ENCODE measurements at places on chromosomes 11 and 22.

DNA sequence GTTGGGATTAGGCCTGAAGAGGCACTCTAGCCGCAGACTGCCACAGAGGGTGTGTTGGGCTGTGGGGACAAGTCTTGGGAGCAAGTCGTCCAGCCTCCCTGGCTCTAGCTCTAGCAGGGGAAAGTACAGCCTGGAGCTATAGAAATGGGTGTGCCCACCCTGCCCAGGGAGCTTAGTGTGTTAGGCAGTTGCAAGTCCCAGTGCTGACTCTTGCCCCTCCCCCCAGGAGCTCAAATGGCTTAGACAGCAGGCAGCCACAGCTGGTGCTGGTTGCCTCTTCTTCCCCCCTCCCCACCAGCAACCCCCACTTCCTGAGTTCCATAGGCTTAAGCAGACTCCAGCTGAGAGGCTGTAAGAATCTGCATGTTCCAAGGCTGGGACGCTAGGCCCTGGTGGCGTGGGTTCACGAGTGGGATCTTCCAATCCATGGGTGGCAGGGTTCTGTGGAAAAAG, 61.2 kb downstream of the GUCY1A2 start:
- DNase-seq = no peak

DNA sequence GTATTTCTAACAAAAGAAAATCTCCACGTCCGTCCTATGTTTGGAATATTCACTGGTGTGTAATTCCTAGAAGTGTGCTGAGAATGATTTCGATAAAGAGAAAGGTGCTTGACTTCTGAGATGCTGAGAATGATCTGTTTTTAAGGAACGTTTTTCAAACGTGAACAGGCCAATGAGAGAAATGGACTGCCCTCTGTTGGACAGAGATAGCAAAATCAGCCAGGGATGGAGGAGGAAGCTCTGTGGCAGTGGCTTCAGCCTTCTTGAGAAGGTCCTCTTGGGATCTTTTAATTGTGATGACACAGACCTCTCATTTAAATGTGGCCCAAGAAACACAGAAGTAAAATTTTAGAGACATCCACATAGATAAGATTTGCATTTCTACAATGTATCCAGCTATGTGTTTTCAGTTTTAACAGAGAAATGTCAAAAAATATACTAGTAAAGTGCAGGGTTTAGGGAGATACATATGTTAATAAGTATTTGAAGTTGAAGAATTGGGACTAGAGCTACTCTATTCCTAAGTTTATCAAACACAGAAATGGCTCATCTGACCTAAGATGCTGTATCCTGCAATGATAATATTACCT, 84.0 kb upstream of the RCN1 start:
- DNase-seq = peak; percentile 28

DNA sequence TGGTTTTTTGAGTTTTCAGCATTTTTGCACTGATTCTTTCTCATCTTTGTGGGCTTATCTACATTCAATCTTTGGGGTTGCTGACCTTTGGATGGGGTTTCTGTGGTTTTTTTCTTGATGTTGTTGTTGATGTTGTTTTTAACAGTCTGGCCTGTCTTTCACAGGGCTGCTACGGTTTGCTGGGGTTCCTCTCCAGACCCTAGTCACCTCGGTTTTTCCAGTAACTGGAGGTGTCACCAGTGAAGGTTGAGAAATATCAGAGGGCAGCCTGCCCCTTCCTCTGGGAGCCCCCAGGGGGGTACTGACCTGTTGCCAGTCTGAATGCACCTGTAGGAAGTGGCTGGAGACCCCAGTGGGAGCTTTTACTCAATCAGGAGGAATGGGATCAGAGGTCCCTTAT, 365.4 kb downstream of the JRKL start:
- DNase-seq = no peak

DNA sequence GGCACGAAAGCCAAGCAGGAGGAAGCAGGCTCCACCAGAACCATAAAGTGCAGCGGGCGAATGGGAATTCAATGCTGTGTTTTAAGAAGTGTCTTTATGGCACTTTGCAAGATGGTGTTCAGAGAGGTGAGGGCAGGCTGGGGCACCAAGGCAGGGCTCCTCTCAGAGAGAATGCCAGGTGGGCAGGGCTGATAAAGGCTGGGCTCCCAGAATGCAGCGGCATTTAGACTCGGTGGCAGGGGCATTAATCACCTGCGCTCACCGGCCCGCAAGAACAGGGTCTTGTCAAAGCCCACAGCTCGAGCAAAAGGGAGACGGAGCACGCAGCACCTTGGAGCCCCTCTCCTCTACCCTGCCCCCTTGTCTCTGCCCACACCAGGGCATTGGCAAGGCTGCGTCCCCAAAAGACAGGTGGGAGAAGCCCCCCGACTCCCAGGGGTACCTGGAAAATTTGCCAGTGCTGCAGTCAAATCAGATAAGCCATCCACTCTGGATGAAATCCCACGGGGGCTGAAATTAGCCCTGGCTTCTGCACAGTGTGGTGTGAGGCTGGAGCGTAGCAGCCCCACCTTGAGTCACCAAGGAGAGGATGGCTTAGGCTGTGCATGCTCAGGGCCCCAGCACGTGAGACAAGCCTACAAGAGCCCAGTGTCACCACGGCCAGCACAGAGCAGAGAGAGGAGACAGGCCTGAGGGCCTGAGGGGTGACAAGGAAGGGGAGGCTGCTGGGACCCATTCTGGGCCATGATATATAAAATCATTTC, 8.1 kb downstream of the MACROD1 start:
- no peak for DNase-seq

GRCh38 chr22:32574411-32574810, 99.8 kb downstream of the FBXO7 start:
- no peak for DNase-seq

DNA sequence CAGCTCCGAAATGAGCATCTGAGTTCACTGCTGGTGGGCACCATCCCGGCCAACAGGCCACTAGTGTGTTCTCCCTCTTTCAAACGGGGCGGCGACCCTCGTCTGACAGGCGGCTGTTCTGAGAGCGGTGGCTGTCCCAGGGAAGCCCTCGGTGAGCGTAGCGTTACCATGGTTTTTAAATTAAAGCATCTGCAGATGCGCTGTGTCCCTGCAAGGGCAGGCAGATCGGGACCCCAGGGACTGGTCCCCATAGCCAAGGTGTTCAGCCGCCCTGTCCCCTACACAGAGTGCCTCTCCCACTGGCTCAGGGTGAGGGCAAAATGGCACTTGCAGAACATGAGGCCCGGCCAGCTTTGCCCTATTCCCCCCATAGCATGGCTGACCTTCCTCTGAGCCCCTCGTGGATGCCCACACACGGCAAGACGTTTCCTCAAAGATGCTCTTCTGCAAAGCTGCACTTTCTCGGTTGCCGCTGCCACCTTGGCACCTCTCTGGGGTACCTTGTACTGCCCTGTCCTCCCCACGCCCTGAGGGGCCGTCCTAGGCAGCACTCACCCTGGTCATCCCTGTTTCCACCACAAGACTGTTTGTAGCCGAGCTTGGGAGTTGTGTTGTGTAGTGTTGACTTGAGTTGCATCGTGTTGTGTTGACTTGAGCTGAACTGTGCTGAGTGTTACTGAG, 51.9 kb upstream of the KCNQ1OT1 start:
- DNase-seq = no peak

DNA sequence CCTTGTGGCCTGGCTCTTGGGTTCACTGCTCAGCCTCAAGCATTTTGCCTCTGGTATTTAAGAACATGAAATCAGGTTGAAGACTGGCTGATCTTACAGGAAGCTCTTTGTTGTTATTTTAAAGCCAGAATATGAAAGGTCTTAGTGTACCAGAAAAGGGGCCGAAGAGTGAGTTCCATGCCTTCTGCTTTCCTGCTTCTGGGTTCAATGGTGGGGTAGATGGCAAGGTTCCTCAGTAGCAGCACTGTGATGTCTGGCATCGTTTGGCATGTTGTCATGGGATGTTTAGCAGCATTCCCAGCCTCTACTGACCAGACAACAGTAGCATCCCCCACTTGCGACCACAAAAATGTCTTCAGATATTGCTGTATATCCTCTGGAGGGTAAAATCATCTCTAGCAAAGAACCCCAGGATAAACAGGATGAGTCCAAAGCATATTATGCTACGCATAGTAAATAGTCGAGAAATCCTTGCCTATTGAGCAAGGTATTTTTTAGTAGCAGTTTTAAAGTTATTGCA, 2.4 kb downstream of the VPS26B start:
- no peak for DNase-seq

GRCh38 chr11:66593650-66594049, 665 bp downstream of the CCS start:
- DNase-seq = no peak

- no peak for DNase-seq
Observed at GRCh38 chr11:32829157-32829679, 509 bp upstream of the PRRG4 start.

GRCh38 chr11:2672553-2673249, 27.1 kb downstream of the KCNQ1OT1 start:
- DNase-seq = no peak

GRCh38 chr11:121282886-121283502, 9.6 kb upstream of the SC5D start:
- no peak for DNase-seq

DNA sequence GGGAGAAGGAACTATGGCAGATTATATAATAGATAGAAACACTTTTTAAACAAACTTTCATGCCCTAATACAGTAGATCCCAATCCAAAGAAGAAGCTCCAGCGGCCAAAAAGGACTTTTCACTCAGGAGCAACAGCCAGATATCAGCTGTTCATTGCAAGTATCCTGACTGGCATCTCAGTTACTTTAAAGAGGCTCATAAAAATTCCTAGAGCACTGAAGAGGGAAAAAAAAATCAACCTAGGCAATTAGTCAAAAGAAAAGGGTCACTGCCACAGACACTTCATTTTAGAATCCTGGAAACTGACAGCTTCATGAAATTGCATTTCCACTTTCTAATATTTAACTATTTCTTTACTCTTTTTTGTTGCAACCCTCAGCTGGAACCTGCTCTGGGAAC, 170.6 kb upstream of the SOX6 start:
- no peak for DNase-seq

DNA sequence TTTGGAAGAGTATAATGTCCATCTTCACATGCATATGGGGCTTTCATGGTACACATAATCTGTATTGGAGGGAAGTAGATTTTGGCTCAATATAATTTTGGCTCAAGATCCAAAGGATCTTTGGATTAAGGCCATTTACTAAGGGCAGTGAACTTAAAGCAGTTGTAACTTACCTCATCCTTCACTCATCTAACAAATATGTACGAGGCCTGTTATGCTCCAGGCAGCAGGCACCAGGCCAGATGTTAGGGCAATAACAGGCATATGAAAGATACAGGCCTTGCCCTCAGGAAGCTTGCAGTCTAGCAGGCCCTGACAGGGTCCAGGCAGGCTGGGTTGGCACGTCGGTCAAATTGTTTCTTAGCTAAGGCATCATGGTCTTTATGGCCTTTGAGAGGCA, 44.6 kb downstream of the LIF start:
- no peak for DNase-seq

DNA sequence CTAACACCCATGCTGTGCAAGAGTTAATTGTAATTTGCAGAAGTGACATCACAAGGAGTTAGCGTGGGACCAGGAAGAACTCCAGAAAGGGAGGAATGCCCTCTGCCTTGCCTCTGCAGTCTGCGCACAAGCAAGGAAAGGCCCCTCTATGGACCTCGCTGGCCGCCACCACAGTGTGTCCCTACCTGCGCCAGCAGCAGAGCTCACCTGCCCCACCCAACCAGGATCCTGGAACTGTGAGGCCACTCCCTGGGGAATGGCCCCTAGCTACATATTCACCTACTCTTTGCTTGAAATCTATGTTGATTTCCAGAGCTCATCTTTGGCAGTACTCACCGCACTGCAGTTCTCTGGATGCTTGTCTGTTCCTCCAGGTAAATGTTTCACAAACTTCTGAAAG, 72.0 kb upstream of the MTNR1B start:
- no peak for DNase-seq

DNA sequence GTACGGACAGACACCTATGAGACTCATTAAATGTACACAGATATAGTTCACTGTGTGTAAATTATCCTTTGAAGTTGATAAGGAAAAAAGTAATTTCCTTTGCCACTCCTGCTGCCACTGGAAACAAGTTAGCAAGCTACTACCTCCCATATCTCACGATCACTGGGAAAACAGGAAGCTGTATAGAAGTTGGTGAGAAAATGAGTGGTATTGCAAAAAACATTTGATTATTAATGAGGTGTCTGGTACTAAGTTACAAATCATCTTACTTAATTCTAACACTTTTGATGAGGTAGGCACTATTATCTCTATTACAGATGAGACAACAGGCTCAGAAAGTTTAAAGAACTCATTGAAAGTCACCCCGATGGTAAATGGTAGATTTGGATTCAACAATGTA, 68.5 kb downstream of the GAB2 start:
- DNase-seq = no peak

DNA sequence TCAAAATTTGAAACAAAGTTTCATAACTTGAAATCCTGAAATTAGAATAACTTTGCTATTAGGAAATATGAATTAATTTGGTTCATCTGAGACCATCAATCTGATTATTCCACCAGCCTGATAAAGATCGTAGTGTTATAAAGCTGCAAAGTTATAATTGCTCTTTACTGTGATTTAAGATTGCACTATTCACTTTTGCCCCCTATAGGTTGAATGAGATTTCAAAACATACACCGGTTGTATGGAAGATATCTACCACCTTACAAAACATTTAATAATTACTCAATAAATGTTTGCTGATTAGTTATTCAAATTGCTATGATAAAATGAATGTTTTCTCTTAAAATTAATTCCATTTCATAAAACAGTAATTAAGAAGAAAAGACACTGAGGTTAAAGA, 26.1 kb downstream of the APIP start:
- DNase-seq = no peak

DNA sequence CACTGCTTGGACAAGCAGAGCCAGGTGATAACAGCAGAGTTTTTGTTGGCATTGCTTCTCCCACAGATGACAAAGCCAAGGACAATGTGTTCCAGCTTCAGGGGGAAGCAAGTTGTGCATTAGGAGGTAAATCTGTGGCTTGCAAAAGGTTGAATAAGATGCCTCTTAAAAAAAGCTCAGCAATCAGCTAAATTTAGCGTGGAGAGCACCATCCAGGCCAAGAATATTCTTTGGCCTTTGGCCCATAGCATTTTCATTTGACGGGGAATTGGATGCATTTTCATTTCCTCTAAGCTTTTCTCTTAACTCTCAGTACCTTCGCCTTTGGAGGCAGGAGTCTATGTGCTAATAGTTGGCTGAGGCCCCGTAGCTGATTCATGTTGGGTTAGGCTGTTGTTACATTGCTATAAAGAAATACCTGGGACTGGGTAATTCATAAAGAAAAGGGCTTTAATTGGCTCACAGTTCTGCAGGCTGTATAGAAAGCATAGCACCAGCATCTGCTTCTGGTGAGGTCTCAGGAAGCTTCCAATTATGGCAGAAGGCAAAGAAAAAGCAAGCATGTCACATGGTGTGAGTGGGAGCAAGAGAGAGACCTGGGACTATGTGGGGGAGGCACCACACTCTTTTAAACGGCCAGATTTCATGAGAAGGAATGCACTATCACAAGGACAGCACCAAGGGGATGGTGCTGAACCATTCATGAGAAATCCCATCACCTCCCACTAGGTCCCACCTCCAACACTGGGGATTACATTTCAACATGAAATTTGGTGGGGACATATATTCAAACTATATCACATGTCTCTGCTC, 350.1 kb upstream of the C11orf87 start:
- no peak for DNase-seq

Data from H54 (cell line).